ENCODE measurements at places on chromosomes 6 and 20.

DNA sequence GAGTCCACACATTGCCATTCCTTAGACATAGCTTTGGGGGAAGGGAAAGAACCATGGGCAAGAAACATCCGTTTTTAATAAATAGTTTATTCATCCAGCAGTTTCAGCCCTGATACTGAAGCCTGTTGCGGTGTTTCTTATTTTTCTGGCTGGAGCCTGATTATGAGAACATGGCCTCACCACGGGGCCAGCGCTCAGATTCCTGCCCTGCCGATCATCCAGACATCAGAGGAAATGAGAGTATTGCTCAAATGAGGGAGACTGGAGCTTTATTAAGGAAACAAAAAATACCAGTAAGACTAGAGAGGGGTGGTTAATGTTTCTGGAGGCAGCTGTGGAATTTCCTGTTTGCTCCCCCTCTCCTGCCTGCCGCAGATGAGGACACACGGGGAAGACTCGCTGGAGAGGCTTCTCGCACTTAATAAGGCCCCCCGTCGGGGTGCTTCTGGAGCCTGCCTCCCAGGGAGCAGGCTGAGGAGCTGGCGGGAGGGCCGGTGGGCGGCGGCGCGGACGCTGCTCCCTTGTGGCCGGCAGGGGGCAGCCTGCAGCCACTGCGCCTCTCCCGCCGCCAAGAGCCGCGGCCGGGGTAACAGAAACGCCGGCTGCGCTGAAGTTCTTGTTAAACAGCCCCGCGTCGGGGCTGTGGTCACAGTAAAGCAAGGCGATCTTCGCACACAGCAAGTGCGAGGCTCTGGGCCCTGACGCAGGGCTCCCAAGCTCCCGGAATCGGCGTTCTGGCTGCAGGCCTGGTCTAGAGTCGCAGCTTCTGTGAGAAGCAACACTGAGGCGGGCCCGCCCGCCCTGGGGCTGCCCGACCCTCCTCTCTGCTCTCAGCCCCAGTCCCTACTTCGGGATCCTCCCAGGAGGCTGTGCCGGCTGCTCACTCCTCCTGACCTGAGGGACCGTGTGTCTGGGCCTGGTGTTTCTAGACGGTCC lies 17.5 kb downstream of the LEMD2 start:
- peak; percentile 24 for DNase-seq

DNA sequence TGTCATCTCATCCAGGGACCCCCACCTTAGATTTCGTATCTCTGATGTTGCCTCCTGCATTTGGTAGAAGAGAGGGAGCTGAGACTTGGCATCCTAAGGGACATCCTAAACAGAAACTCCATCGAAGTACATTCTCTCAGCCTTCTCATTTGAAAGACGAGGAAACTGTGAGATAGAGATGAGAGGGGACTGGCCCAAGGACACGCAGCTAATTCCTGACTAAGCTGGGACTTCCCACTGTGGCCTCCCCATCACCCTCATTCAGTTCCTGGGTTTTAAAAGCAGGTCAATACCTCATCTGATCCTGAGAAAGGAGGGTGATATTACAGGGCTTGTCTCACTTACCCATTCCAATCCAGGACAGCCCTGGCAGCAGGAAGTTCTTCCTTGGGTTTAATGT lies 855 bp upstream of the WFDC5 start:
- no peak for DNase-seq

DNA sequence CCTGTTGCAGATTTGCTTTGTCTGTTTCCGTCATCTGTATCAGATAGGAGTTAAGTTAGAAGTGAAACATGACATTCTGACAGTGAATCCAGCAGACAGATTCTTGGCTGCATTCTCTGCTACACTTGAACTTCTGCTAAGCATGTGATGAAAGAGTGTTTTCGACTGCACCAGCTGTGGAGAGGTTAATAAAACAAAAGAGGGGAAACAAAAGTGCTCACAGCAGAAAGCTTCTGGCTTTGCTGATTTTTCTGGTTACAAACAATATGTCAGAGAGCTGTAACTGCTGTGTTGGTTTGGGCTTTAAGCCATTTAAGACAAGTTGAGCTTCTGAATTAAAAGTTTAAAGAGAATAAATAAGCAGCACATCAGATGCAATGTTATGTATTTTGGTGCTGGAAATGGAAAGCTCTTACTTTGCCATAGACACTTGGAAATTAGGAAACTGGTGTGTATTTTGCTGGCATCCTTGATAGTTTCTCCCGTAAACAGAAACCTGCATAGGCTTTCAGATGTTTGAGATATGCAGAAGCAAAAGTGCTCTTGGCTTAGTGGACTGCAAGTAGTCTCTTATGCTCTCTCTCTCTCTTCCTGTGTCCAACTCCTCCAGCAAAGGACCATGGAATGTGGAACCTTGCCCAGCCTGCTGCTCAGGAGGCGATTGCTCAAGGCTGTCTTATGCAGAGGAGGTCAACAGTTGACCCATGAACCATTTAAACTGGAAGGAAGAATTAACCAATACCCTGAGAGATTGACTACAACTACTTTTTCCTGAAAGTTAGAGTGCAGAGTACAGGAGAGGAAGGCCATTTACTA lies 104.9 kb downstream of the RPS12 start:
- DNase-seq, result no peak

- DNase-seq, result no peak
Observed at GRCh38 chr6:74598462-74599393, 607.1 kb downstream of the COL12A1 start.

GRCh38 chr6:105359419-105360370 lies 43.2 kb downstream of the PREP start:
- DNase-seq, result no peak

DNA sequence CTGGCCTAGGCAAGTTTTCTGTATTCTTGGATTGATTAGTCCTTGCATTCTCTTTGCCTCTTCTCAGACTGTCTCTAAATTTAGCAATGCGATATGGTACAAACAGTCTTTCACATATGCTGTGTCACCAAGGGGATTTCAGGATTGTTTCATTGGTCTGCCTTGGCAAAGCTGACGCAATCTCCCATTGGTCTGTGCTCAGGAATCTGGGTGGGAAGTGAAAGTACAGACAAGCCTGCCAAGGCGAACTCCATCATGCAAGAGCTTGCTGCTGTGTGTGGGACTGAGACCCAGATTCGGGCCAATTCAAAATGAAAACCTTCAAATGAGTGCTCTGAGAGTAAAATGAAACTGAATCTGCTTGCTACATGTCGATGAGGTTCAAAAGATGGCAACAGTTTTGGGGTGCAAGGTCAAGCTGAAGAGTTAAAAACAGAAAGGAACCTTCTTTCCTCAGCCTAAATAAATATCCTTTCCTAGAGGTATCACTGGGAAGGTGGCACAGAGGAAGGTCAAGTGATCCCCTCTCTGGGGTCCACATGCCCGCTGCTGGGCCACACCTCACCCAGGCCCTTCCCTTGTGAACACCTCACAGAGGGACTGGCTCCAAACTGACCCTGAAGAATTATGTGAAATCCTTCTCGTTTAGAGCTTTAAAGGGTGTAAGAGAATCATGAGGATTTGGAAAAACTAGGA lies 198.8 kb upstream of the PREP start:
- DNase-seq, result no peak

GRCh38 chr20:14643146-14643545 lies 305.7 kb upstream of the FLRT3 start:
- DNase-seq, result no peak

GRCh38 chr6:124655866-124656265 lies 306.4 kb upstream of the RNF217 start:
- DNase-seq, result no peak

DNA sequence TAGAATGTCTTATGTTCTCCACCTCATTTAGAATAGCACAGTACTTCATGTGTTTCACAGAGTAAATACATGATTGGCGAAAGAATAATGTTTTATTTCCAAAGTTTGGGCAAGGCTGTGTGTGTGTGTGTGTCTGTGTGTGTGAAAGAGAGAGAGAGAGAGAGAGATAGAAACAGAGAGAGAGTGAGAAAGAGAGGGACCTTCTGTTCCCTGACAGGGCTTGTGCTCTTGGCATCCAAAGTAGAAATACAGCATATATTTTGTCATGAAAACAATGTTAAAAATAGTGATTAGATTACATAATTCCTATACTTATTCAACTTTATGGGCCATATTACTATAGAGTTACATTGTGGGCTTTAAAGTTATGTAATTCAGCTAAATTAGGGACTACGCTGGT lies 201.2 kb downstream of the KIF6 start:
- DNase-seq, result no peak

GRCh38 chr20:31759836-31760518 lies 20.9 kb downstream of the TPX2 start:
- no peak for DNase-seq

DNA sequence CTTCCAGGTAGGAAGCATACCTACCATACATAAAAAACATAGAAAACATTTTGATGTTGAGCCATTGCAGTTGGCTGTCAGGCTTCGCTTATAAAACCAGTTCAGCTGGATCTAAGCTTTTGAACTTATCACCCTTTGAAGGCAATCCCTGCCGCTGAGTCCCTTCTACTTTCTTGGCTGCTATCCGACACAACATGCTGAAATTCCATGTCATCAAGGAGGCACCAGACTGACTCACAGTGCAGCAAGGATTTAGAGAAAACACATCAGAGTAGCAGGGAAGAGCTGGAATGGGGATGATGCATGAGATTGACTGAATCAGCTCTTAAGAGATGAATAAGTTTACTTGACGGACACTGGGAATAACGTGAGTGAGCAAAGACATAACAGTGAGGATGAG lies 135.0 kb upstream of the MAN1A1 start:
- DNase-seq, result no peak

- DNase-seq, result no peak
Observed at GRCh38 chr6:145031001-145031400, 704.3 kb downstream of the EPM2A start.

GRCh38 chr20:3820901-3821727 lies 767 bp downstream of the AP5S1 start:
- no peak for DNase-seq

DNA sequence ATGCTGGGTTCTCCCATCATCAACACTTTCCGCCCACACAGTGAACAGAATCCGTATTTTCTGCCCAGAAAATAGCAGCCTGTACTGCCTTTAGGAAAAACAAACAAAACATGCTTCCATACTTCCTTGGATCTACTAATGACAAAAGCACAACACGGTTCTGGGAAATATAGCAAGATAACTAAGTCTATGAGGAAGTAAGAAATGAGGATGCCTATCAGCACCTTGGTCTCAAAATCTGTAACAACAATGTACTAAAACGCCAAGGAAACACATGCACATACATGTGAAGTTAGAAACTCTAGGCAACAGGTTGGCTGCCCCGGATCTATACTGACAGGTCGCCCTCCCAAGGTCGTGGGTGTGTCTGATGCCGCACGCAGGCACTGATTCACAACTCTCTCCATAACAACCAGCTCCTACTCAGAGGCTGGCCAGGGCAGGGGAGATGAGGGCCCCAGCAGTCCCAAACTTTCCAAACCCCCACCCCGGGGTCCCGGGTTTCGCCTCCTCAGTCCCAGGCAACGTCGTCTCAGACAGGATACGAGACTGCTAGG lies 710 bp downstream of the BTBD9 start:
- DNase-seq, result no peak

GRCh38 chr20:8254911-8255582 lies 123.0 kb downstream of the PLCB1 start:
- DNase-seq, result no peak

- no peak for DNase-seq
Observed at GRCh38 chr6:33672808-33673207, 38.7 kb downstream of the UQCC2 start.

DNA sequence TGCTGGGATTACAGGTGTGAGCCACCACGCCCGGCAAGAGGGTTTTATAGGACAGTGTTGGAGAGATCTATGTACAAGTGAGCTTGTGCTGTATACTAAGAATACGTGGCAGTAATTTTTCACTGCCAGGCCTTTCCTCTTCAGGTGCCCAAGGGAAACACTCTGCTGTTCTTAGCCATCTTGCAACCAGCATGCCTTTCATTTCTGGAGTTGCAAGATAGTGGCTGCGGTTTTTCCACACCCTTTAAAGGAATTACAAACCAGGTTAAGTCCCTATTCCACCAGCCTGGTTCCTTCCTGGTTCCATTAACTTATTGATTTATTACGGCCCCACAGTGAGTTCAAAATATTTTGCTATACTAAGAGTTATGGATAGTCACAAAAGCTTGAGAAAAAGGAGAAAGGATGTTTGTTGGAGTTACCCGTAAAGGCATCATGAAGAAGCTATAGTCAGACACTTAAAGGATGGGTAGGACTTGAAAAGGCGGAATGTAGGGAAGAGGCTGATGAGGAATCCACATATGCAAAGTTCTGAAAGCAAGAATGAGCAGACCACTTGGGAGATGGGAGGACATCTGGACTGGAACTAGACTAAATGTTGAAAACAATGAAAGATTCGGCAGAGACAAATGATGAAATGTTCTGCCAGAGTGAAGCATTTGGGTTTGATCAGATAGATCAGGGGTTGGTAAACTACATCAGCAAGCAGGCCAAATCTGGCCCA lies 61.4 kb upstream of the ASIP start:
- DNase-seq, result no peak

DNA sequence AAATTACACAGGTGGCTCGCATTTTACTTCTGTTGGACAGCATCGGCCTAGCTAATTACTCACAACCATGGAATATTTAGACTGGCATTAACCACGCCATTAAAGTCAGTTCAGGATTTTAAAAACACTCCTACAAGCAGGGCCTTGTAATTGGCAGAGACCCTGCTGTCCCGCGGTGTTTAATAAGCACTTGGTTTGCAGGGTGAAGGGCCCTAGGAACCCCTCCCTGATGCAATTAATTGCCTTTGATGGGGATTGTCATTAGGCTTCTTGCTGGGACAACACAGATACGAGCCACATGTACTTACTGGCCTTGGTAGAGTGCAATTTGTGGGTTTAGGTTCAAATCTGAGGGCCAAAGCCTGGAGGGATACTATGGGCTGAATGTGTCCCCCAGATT lies 7.8 kb upstream of the VSTM2L start:
- no peak for DNase-seq

- no peak for DNase-seq
Observed at GRCh38 chr20:62367136-62367632, at the start of gene LAMA5. LAMA5 (minus strand) TSS chr20:62367312; CDS start chr20:62367245, 67 bp downstream.

DNA sequence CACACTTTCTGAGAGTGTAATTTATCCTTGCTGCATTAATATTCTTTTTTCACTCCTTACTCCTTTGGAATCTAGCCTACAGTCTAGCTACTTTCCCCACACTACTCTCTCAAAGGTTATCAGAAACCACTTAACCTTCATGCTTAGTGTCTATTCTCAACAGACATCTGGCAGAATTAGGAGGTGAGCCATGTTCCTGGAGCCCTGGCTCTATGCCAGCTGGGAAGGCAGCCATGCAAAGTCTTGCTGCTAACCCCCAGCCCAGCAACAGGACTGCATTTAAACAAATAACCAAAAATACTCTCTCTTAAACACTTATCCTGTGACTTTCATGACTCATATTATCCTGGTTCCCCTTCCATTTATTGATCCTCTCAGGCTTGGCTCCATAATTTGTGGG lies 260.2 kb downstream of the BCKDHB start:
- no peak for DNase-seq

Data from NCI-H187 treated with DMSO at 0.1 percent for 48 hours (cell line).